NCI-H446 treated with DMSO at 0.1 percent for 48 hours (cell line): ENCODE measurements at places on chromosomes 2 and 18.
A peak's percentile ranks its signal among the peaks of the same experiment; 100 is the strongest.

- no peak for DNase-seq
Measured at GRCh38 chr2:160238392-160238791, 38.3 kb upstream of the ITGB6 start.

DNA sequence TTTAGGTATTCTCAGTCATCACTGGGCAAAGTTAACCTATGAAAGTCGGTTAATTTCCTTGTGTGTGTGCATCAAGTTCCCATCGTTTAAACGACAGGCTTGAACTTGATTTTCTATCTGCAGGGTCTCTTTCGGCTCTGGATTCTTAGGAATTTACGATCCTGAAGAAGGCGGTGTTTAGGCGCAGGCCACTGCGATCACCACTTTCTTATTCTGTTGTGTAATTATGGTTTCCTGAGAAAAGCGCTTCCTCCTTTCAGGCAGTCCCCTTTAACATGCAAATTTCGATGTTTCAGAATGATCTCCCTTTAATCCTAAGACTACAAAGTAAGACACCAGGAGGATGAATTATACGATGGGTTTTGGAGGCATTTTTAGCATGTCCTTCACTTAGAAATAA is 27.9 kb upstream of the MBP start:
- no peak for DNase-seq

GRCh38 chr2:24543252-24543651 is 52.2 kb downstream of the NCOA1 start:
- DNase-seq = no peak

GRCh38 chr2:169546756-169547155 is 26.9 kb downstream of the FASTKD1 start:
- no peak for DNase-seq

DNA sequence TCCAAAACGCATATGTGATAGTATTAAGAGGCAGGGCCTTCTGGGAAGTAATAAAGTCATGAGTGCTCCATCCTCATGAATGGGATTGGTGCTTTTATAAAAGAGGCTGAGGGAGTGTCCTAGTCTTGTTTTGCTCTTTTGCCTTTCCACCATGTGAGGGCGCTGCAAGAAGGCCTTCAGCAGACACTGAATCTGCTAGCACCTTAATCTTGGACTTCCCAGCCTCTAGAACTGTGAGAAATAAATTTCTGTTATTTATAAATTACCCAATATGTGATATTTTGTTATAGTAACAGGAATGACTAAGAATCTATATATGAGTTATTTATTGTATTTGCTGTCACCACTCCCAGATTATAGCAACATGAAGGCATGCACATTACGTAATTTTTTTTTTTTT is 63.5 kb downstream of the PLA2R1 start:
- no peak for DNase-seq

GRCh38 chr18:5167831-5168230 is 29.2 kb downstream of the AKAIN1 start:
- no peak for DNase-seq

DNA sequence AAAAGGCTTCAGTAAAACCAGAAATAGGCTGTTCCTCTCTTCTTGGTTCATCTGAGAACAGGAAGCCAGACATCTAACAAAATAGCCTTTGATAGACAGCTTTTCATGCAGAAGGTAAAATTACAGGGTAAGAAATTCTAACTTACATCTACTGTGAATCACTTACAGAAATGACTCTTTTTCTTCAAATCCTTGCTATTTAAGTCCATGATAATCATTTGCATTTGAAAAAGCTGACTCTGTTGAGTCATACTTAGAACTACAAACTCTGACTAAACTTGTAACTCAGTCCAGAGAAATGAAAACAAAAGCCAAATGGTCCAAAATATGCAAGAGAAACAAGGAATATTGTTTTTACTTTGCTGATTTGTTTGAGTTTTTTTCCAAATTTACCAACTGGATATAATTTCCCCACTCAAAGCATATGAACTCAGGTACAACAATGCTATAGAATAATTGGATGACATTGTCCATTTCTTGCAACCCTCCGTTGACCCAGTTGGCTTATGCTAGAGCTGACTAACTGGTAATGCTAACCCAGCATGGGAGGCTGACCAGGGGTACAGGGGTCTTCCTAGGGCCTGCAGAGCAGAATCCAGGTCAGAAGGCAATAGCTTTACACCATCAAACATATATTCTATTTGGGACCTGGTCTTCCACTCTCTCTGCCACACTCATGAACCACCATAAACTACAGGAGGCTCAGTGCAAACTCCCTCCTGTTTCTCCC is 18.8 kb upstream of the MREG start:
- DNase-seq = no peak

GRCh38 chr18:76747676-76748075 is 74.7 kb upstream of the ZNF236 start:
- no peak for DNase-seq

DNA sequence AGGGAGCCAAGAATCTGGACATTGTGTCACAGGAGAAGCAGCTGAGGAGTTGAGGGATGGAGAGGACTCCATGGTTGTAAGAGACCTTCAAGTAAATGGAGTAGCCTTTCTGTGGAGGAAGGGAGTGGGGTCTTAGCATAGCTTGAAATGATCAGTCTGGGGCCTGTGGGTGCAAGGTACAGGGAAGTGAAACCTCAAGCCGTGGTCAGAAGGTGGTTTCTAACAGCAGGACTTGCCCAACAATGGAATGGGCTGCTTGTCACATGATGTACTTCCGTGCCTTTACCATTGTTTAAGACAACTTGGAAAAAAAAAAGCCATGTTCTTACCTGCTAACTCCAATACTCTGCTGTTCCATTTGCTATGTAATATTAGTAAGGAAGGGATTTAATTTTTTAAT is 140.7 kb downstream of the LDLRAD4 start:
- no peak for DNase-seq

- no peak for DNase-seq
Measured at GRCh38 chr2:129805899-129806298, 173.6 kb upstream of the RAB6C start.

- DNase-seq = no peak
Measured at GRCh38 chr18:48395646-48396045, 13.5 kb downstream of the ZBTB7C start.

- DNase-seq = no peak
Measured at GRCh38 chr2:3482363-3482821, 36.9 kb downstream of the ADI1 start.

- no peak for DNase-seq
Measured at GRCh38 chr18:51430538-51430937, 233.1 kb upstream of the MEX3C start.

GRCh38 chr18:9928646-9929259 is 14.9 kb downstream of the VAPA start:
- no peak for DNase-seq

GRCh38 chr2:70785137-70785911 is 5.1 kb downstream of the FIGLA start:
- DNase-seq = peak; percentile 38

DNA sequence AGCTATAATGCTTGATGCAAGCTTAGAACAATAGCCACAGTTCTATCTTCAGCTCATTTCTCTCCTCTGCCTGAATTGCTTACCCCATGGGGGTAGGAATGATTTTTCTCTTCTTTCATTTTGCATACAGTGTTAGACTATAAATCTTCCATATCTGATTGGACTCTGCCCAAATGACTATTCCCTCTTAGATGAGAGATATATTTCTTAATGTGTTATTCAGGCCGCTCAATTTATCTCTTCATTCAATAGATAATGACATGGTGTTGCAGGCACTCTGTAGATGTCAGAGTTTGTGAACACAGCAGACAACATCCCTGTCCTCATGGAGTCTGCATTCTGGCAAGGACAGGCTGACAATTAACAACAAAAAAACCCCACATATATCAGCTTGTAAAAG is 443.7 kb upstream of the CELF4 start:
- DNase-seq = no peak

DNA sequence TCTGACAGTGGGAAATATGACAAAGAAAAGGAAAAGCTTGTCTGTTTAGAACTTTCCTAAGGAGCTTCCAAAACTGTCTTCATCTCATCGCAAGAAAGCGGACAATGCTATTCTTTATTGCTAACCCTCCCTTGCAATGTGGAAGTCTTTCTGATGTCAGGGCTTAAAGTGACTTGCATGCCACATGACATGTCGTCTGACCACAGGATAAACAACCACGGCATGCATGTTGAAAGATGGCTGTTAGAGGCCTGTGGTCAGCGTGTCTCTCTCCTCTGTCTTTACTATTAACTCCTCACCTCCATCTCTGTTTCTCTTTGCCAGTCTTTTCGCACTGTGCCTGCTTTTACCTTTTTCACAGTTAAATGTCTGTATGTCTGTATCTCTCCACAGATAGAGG is 389.8 kb downstream of the LNPK start:
- no peak for DNase-seq

DNA sequence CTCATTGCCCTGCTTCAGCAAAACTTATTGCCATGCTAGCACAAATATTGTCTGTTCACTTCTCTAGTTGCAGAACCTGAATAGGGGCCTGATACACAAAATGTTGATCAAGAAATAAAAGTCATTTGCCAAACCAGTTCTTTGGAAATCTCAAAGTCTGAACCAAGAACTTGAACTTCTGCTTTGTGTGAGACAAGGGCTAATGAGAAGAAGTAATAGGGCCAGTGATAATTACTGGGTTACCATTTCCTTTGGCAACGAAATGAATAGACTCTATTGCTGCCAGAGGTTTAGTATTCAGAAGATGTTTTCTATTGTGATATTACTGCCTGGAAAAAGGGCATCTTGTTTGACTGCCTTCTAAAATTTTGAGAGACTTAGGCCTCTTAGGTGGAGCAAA is 35.0 kb downstream of the TMEFF2 start:
- peak; percentile 14 for DNase-seq

- no peak for DNase-seq
Measured at GRCh38 chr2:219707496-219708285, 80.3 kb downstream of the SLC4A3 start.

DNA sequence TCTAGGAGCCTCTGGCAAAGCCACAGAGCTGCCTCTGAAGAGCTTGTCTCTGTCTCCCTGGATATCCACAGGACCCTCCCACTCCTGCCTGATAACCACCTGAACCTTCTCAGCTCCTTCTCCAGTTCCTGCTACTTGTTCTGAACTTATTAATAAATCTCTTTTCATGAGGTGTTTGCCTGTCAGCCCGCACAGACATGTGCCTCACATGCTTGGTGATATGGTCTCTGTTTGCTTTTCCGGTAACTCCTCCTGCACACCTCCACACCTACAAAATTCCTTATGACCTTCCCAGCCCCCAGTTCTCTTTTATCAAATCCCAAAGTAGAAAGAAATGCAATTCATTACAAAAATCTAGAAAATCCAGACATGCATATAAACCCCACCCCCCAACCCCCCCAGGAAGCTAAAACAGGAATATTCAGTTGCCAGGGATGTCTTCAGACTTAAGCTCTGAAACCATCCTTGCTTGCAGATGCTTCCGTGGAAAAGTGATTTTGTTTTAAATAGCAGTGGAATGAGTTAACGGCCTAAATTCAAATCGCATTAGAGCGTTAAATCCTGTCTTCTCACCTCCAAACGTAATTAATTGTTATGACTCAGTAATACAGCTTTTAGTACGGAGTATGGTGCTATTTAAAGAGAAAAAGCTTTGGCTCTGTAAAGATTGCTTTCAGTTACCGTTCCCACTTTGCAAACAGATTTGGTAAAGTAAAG is 2.1 kb upstream of the PID1 start:
- no peak for DNase-seq

GRCh38 chr18:11496526-11497172 is 112.7 kb upstream of the SLC35G4 start:
- no peak for DNase-seq

- DNase-seq = no peak
Measured at GRCh38 chr2:201464547-201464946, 13.0 kb downstream of the STRADB start.

DNA sequence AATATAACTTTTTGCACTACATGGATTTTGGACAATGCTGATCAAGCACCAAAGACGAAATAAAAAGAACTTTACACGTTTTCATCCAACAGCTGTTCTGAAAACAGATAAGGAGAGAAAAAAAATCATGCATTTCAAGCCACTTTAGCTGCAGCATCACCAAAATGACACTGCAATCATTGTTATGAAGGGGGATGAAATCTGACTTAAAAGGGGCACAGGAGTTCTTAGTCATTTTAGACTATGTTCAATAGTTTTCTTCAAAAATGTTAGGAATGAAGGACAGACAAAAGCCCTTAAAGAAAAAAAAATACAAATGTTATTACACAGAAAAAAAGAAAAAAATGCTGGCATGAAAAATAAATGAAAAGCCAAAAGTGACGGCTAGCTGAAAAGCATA is 71.2 kb downstream of the CUL3 start:
- DNase-seq = no peak

GRCh38 chr18:36419188-36419899 is 121.8 kb downstream of the FHOD3 start:
- no peak for DNase-seq

DNA sequence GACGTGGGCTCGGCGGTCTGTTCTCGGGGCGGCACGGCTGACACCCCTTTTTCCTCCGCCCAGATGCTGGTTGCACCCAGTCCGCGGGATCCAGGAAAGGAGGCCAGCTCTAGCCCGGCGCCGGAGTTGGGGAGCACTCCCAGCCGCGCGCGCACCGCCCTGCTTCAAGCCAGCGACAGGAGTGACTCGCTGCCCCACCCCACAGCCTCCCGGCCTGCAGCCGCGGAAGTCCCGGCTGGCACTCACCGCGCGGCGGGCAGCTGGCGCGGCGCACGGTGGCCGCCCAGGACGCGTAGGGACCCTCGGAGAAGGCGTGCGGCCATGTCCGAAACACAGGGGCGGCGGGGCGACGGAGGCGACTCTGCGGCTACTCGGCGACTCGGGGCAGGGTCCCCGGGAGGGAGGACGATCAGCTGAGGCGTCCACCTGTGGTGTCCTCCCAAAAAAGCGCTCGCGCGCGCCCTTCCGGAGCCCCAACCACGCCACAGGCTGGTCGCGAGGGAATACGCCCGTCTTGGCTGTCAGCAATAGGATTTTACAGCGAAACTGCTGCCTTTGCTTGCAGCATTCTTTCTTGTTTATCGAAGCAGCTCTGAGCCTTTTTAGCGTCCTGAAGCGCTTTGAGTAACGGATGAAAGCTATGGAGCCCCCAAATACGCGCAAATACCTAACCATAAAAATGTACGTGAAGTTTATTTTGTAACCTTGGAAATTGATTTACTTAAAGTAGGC is at the start of gene ACADL:
Gene ACADL (minus strand): TSS at position 507 of the 732 bp plus-strand sequence. CDS start 184 bp downstream, at position 323.
- no peak for DNase-seq

- DNase-seq = no peak
Measured at GRCh38 chr2:142596334-142597088, 281.0 kb upstream of the KYNU start.

DNA sequence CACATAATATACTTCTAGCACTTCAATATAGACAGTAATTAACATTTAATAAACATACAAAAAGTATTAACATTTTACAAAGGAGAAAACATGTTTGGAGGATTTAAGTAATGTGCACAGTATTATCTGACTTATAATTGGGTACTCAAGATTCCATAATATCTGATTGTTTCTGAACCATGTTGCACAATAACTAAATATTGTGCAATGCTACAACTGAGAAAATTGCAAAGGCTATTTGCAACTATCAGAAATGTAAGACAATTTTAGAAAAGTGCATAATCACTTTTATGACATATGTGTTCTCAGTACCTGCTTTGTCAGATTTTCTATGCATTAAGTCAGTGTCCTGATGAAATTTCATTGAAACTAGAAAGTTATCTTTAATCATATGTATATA is 934.6 kb downstream of the SOCS6 start:
- no peak for DNase-seq

GRCh38 chr2:15472133-15472532 is 89.0 kb downstream of the NBAS start:
- DNase-seq = no peak
